Activated T-cell treated with anti-CD3 and anti-CD28 coated beads, Interleukin-2, amount 50 U/mL, for 72 hours (primary cell): ENCODE measurements at places on chromosomes 1 and 21. TPM values are rescaled to one million over a fixed set of nuclear protein-coding genes. Genes with fewer than 3 reads are reported as not detected.

Gene PLXNA2
- 0.72 TPM for total RNA-seq

Gene EVA1C
- total RNA-seq = 8.9 TPM

Gene FCRL2
- not detected for total RNA-seq

Gene FMOD
- total RNA-seq = 1.00 TPM

Gene C4BPB
- 2.6 TPM for total RNA-seq

Gene ILF2
- total RNA-seq = 312 TPM

Gene NMNAT2
- not detected for total RNA-seq

DNA sequence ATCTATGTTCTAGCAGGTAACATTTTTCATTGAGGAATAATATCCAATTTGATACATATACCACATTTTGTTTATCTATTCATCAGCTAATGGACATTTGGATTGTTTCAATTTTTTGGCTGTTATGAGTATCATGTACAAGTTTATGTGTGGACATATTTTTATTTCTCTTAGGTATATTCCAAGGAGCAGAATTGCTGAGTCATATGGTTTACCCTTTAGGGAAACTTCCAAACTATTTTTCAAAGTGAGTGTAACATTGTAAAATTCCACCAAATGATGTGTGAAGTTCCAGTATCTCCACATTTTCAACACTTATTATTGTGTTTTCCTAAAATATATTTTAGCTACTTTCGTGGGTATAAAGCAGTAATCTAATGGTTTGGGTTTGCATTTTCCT, 1789.9 kb downstream of the MRPL39 start:
- H3K4me3 ChIP-seq = no peak overlapping the region
- H3K4me1 ChIP-seq = no peaks in the 10 kb centered on the region
- H3K27ac ChIP-seq = no peak overlapping the region
- DNase-seq = no peak
- no peaks in the 10 kb centered on the region for H3K27me3 ChIP-seq

DNA sequence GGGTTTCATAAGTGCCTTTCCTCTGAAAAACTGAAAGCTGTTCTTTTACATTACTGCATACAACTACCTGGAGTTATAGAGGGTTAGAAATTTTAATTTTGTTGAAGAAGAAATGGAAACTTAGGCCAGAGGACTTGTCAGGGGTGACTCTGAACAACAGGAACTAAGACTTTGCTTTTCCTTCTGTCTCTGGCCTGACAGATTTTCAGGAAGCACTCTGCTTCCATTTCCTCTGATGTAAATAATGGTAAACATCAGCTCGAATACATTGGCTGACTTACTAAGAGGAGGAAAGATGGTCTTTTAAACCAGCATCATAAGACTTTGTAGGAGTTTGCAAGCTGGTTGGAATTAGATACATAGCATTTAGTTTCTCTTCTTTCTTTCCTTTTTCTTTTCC, 27.1 kb upstream of the PLEKHM2 start:
- no peak overlapping the region for H3K4me3 ChIP-seq
- DNase-seq = no peak
- no peak overlapping the region for H3K27ac ChIP-seq
- no peaks in the 10 kb centered on the region for H3K4me1 ChIP-seq
- no peaks in the 10 kb centered on the region for H3K27me3 ChIP-seq

DNA sequence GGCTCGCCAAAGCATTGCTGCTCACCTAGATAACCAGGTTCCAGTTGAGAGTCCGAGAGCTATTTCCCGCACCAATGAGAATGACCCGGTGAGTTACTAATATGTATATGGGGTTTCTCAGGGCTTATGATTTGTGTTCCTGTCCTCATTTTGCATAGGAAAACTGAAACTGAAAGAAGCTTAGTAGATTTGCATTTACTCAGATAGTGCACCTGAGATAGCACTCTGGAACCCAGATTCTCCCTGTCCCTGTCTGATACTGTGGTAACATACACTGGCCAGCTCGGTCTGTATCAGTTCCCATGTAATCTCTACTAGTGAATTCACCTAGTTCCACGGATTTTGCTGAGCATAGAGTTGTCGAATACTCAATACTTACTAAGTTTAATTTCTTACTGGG, 28.1 kb downstream of the DAP3 start:
- no peaks in the 10 kb centered on the region for H3K27me3 ChIP-seq
- no peaks in the 10 kb centered on the region for H3K36me3 ChIP-seq
- H3K4me1 ChIP-seq = peaks cover 14% of the 10 kb centered on the region
- no peak overlapping the region for H3K27ac ChIP-seq
- no peak for DNase-seq
- no peak overlapping the region for H3K4me3 ChIP-seq

GRCh38 chr1:183180218-183180617, 5.8 kb upstream of the LAMC2 start:
- no peak overlapping the region for H3K27ac ChIP-seq
- H3K27me3 ChIP-seq = no peaks in the 10 kb centered on the region
- H3K4me3 ChIP-seq = peak overlapping the region; percentile 15
- DNase-seq = no peak
- peaks cover 11% of the 10 kb centered on the region for H3K4me1 ChIP-seq

DNA sequence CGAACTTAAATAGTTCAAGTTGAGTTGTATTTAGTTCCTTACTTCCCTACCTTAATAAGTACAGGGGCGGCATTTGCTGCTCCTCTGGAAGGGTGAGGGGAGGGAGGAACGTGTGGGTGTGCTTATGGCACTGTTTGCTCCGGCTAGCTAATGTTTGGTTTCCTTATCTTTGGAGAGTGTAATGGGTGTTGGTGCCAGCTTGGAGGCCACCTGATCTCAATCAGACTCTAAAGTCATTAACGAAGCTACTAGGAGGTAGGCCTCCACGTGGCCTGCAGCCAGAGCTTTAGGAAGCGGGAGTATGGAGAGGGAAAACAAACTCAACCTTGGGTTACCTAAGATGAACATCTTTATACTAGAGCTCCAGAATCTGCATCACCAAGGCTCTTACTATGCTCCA, 43.0 kb upstream of the RAP1A start:
- H3K36me3 ChIP-seq = no peaks in the 10 kb centered on the region

DNA sequence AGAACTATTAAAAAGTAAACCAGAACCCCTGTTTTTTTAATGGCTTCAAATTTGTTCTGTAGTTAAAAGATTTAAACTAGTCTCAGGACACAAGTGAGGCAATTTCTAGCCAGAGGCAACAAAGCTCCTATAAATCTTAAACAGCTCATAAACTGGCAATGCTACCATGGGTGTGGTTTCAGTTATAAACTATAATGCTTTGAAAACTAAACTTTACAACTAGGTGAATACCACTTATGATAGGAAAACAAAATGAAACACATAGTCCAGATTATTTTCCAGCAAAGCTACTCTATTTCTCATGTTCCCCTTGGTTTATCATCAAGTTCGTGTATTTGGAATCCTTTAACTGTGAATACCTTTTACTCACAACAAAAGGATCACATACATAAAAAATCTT, 282.5 kb downstream of the VAV3 start:
- H3K4me3 ChIP-seq = no peak overlapping the region
- H3K36me3 ChIP-seq = no peaks in the 10 kb centered on the region
- no peak overlapping the region for H3K27ac ChIP-seq
- no peaks in the 10 kb centered on the region for H3K27me3 ChIP-seq
- DNase-seq = no peak

GRCh38 chr1:62358665-62359373, 39.6 kb upstream of the KANK4 start:
- DNase-seq = no peak
- H3K4me1 ChIP-seq = peaks cover 5% of the 10 kb centered on the region
- H3K4me3 ChIP-seq = no peak overlapping the region
- H3K36me3 ChIP-seq = no peaks in the 10 kb centered on the region
- H3K27ac ChIP-seq = no peak overlapping the region
- no peaks in the 10 kb centered on the region for H3K27me3 ChIP-seq

DNA sequence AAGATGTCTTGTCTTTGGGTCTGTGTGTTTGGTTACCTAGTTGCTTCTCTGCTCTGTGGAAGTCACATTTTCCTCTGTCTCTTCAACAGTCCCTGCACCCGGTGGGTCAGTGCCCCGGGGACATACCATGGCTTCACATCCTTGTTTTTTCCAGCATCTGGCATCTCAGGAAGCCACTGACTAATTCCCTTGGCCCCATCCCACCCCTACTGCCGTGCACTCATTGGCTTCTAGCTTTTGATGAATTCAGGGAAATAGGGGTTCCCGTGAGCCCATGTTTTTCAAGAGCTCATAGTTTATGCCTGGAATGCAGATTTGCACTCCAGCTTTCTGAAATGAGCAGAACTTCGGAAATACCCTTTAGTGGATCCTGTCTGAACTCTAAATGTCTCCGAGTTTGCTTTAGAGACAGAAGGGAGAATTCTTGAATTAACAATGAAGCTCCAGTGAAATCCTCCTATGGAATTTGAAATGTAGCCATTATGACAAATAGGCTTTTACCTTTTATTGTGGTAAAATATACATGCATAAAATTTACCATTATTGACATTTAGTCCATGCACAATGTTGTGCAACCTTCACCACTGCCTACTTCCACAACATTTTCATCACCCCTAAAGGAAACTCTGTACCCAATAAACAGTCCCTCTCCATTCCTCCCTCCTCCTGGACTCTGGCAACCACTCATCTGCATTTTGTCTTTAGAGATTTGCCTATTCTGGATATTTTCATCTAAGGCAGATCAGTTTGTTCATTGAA, 67.5 kb downstream of the CLIC6 start:
- H3K27ac ChIP-seq = no peak overlapping the region
- no peak for DNase-seq
- no peaks in the 10 kb centered on the region for H3K4me1 ChIP-seq
- H3K36me3 ChIP-seq = no peaks in the 10 kb centered on the region
- peaks cover 38% of the 10 kb centered on the region for H3K27me3 ChIP-seq

GRCh38 chr21:26282058-26282457, 111.5 kb upstream of the APP start:
- H3K27me3 ChIP-seq = no peaks in the 10 kb centered on the region
- no peaks in the 10 kb centered on the region for H3K4me1 ChIP-seq
- no peak overlapping the region for H3K4me3 ChIP-seq
- H3K36me3 ChIP-seq = no peaks in the 10 kb centered on the region
- no peak for DNase-seq

GRCh38 chr1:8396083-8396785, 78.3 kb downstream of the SLC45A1 start:
- H3K27ac ChIP-seq = peak overlapping the region; percentile 90
- no peak for DNase-seq
- H3K4me3 ChIP-seq = peak overlapping the region; percentile 86
- H3K36me3 ChIP-seq = no peaks in the 10 kb centered on the region

GRCh38 chr1:65625528-65625927, 167.2 kb upstream of the PDE4B start:
- no peak overlapping the region for H3K27ac ChIP-seq
- no peak overlapping the region for H3K4me3 ChIP-seq
- no peaks in the 10 kb centered on the region for H3K4me1 ChIP-seq
- H3K36me3 ChIP-seq = no peaks in the 10 kb centered on the region

- H3K27ac ChIP-seq = no peak overlapping the region
- H3K4me3 ChIP-seq = peak overlapping the region; percentile 87
- H3K27me3 ChIP-seq = peaks cover 32% of the 10 kb centered on the region
- H3K4me1 ChIP-seq = peaks cover 54% of the 10 kb centered on the region
- DNase-seq = no peak
Measured at GRCh38 chr21:31556662-31557061, 102.8 kb upstream of the SOD1 start.

DNA sequence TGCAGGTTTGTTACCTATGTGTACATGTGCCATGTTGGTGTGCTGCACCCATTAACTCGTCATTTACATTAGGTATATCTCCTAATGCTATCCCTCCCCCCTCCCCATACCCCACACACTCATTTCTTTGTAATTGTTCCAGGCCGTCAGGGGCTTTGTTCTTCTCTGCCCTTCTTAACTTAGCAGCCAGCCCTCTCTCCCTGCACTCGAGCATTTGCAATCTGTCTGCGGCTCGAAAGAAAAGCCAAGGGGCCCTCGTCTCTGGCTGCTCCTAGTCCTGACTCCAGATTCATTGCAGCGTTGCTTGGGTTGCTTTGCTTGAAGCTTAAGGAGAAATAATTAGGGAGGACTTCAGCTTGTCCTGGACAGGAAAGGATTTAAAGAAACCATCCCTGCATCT, 85.7 kb downstream of the ATP1A1 start:
- H3K36me3 ChIP-seq = no peaks in the 10 kb centered on the region
- no peak overlapping the region for H3K4me3 ChIP-seq
- H3K27ac ChIP-seq = no peak overlapping the region
- DNase-seq = no peak

DNA sequence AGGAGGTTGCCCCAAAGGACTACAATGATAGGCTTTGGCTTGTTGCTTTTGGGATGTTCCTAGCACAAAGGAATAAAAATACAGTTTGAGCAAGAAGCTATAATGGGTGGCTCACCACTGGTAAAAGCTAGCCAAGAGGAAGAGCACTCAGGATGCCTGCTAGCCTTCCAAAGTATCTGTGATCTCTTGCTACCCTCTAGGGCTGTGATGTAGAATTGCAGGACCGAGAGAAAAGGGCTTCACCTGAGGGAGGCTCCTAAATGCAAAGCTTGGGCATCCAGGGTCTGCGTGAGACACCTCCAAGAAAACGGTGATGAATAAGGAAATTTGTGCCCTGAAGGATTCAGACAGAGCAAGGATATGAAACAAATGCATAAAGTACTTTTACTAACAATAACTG, 17.7 kb downstream of the IVL start:
- no peak for DNase-seq
- no peaks in the 10 kb centered on the region for H3K4me1 ChIP-seq
- peaks cover 7% of the 10 kb centered on the region for H3K27me3 ChIP-seq
- no peaks in the 10 kb centered on the region for H3K36me3 ChIP-seq
- no peak overlapping the region for H3K27ac ChIP-seq

GRCh38 chr21:26169061-26169610, 1.4 kb downstream of the APP start:
- peaks cover 9% of the 10 kb centered on the region for H3K27me3 ChIP-seq
- peak; percentile 47 for DNase-seq
- H3K4me3 ChIP-seq = peak overlapping the region; percentile 98
- peaks cover 40% of the 10 kb centered on the region for H3K4me1 ChIP-seq

- H3K36me3 ChIP-seq = no peaks in the 10 kb centered on the region
- H3K27me3 ChIP-seq = peaks cover 63% of the 10 kb centered on the region
- DNase-seq = peak; percentile 11
- peak overlapping the region; percentile 88 for H3K4me3 ChIP-seq
- H3K4me1 ChIP-seq = peaks cover 12% of the 10 kb centered on the region
- no peak overlapping the region for H3K27ac ChIP-seq
Measured at GRCh38 chr1:204073837-204074273, 940 bp downstream of the SOX13 start.

GRCh38 chr1:180145446-180145845, 9.2 kb upstream of the QSOX1 start:
- no peaks in the 10 kb centered on the region for H3K36me3 ChIP-seq
- H3K27ac ChIP-seq = no peak overlapping the region
- no peak for DNase-seq

GRCh38 chr1:36239941-36240637, 15.8 kb downstream of the THRAP3 start:
- no peak overlapping the region for H3K4me3 ChIP-seq
- H3K27me3 ChIP-seq = no peaks in the 10 kb centered on the region
- H3K36me3 ChIP-seq = peaks cover 24% of the 10 kb centered on the region
- peak overlapping the region; percentile 72 for H3K27ac ChIP-seq
